ENCODE measurements at places on chromosomes 3 and 15.

- no peak for DNase-seq
These were observed 162.4 kb downstream of the GHSR start for GRCh38 chr3:172285844-172286243.

DNA sequence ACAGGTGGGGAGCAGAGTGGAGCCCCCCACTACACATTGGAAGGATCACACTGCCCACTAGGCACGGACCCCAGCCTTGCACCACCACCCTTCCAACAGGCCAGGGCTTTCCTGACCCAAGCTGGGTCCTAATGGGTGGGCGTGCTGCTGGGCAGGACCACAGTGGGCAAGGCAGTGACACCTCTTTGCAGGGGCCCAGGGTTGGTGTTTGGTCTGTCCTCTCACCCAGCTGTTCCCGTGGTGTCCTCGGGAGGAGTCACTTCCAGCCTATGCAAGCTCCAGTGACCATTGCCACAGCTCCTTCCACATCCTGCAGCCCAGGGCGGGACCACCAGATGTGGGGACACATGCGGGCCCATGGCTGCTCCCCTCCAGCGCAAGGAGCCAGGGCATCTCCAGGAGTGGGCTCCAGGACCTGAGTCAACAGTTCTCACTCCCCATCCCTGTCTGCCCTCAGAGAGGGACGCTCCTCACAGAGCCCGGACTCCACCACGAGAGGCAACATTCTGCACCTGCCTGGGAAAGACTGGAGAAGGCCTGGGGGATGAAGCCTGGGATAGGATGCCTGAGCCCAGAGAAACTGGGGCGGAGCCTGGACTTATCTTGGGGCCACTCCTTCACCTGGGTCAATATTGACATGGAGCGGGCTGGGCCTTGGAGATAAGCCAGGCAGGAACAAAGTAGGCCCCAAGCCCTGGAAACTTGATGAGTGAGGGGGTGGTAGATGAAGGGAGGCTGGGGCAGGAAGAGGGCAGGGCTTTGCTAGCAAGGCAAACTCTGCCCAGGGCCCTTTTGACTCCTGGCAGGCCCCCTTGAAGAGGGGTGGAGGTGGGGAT lies 3.9 kb upstream of the VILL start:
- no peak for DNase-seq

GRCh38 chr15:73228128-73228646 lies 140.6 kb downstream of the HCN4 start:
- DNase-seq, result no peak

DNA sequence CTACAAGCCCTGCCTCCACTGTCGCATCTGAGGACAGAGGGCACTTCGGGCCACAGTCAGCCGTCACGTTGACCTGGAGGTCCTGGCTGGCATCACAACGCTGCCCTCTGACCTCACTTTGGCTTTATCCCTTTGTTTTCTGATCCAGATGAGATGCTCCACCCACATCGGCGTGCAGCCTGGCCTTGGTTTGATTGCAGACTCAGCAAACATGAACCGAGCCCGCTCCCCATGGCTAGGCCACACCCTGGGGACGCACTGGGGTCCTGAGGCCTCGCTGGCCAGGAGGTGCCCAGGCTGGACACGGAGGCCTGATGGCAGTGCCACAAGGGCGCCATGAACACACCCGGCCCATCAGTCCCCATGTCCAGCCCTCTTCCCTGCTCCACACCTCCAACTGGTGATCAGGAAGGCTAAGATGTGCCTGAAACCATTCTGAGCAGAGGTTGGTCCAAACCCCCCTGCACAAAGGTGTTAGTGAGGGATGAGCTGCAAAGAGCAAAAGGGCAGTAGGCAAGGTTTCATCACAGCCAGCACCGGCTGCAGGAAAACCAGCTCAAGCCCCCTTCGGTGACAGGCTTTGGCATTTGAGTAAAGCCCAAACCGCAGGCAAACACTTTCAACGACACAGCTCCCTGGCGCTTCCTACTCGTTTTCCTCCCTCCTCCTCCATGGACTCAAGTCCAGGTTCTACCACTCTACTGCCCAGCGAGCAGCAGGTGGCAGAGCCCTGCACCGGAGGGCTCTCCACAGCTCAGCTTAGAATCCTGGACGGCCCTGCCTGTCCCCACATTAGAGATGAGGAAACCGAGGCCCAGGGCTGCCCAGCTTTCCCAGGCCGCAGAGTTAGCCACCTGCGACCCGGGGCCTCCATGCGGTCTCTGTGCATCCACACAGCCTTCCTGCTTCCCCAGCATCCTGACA lies 165.8 kb downstream of the NUP210 start:
- DNase-seq, result no peak

DNA sequence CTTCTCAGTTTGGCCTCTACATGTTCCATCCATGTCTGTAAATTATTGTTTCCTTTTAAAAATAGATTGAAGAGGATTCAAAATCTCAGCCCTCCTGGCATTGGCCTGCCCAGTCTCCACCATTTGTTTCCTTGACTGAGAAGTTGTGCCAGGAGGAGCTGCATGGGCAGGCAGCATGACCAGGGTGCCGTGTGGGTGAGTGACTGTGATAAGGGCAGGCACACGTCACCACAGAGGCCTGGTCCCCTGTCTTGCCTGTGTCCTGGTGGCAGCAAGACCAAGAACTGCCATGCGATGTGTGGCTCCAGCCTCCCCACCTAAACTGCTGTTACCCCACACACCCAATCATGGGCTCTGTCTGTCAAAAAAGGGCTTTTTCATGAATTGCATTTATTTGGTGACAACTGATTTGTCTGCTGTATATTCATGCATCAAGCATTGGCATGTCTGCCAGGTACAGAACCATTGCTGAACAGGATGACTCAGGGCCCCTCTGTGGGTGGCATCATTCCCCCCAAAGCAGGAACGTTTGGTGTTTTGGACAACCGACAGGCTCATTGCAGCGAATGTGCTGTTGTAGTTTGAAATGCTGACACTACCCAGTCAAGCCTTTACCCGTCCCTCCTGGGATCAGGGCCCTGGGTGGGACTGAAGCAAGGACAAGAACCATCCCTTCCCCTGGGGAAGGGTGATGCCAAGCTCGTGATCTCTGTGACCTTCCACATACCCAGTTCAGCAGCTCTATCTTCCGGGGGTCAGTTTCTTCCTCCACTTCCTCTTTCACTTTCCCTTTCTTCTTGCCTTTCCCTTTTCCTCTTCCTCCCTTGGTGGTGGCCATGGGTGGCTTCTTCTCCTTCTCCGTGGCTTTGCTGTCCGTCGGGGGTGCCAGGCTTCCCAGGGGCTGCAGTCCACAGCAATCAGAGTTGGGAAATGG lies 51.6 kb downstream of the TRPM1 start:
- no peak for DNase-seq

DNA sequence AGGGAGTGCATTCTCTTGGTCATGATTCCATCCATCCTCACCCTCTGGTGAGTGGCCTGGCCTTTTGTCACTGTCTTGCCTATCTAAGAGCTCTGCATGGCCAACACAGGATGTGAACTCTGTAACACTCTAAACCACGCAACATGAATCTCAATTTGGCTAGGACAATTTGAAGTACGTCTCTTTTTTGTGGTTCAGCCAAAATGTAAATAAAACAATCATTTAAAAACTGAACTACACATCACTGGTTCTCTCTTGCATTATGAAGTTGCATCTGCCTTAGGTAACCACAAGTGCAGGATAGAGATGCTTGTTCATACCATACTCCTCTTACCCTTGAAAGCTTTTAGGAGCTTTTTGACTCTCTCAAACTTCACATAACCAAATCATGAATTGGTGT lies 27.3 kb downstream of the CCR3 start:
- no peak for DNase-seq

GRCh38 chr3:116339441-116340028 lies 105.8 kb downstream of the LSAMP start:
- no peak for DNase-seq

DNA sequence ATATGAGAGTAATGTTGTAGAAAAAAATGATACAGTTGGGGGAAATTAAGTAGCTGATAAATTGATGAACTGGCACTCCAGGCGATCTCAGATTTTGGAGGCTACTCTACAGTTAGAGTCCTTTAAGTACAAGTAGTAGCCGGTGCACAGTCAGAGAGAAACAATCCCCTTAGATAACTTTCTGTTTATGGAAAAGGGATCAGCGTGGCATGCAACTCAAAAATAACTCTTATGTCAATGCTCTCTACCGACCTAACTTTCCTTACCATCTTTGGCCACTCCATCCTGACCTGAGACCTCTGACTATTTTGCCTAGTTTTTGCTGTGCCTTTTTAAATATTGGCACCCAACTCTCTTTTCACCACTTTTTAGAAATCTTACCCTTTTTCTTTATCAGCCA lies 299.6 kb downstream of the UNC13C start:
- no peak for DNase-seq
